ENCODE measurements at places on chromosomes 12 and 14.

DNA sequence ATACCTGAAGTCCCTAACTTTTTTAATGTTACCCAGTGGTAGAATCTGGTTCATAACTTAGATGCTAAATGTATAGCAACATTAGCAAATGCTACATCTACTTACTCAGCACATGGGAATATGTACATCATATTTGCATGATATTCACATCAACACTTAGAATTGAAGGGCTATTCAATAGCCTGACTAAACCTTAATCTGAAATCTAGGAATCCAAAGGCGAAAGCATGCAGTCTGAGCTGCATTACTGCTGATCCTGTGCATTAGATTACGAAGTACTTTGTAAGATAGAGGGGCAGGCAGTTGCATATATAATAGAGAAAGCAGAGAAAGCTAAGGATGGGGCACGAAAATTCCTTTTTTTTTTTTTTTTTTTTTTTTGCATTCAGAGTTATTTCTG, 40.4 kb downstream of the SLC38A4 start:
- no peak for DNase-seq

- no peak for DNase-seq
Measured at GRCh38 chr12:67046062-67046461, 223.1 kb upstream of the CAND1 start.

GRCh38 chr12:3219233-3219632, 142.1 kb downstream of the TSPAN9 start:
- no peak for DNase-seq

GRCh38 chr14:69048456-69048855, 69.4 kb upstream of the ACTN1 start:
- DNase-seq, result peak; percentile 57

GRCh38 chr12:85580562-85581168, 255.5 kb downstream of the RASSF9 start:
- no peak for DNase-seq

All from body of pancreas (tissue), 4 donors.